SJCRH30 (cell line): ENCODE measurements at places on chromosomes 1 and 21. TPM values are rescaled to one million over a fixed set of nuclear protein-coding genes. Genes with fewer than 3 reads are reported as not detected.

GRCh38 chr1:242674951-242675645 is 150.6 kb upstream of the PLD5 start:
- no peak overlapping the region for H3K27ac ChIP-seq
- no peaks in the 10 kb centered on the region for H3K27me3 ChIP-seq
- no peak overlapping the region for H3K4me3 ChIP-seq
- no peaks in the 10 kb centered on the region for H3K36me3 ChIP-seq
- H3K4me1 ChIP-seq, result no peaks in the 10 kb centered on the region

- no peak overlapping the region for H3K27ac ChIP-seq
- H3K4me1 ChIP-seq, result no peaks in the 10 kb centered on the region
- peaks cover 26% of the 10 kb centered on the region for H3K27me3 ChIP-seq
- DNase-seq, result no peak
Measured at GRCh38 chr1:4166713-4167112, 266.6 kb upstream of the C1orf174 start.

DNA sequence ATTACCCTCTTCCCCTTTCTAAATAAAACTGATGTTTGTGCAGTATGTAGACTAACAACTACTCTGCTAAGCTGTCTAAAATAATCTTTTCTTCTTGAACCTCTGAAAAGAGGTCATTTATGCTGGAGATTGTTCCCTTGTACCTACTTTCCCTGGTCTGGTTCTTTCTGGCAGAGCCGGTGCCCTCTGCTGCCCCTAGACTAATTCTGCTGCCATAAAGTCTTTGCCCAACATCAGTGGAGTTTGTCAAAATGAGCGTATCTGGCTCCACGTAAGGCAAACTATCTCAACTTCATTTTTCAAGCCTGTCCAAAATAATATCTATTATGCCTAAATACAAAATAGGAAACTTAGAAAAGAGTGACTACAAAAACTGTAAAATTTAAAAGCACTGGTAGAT is 30.9 kb upstream of the ANGPTL7 start:
- H3K4me1 ChIP-seq, result no peaks in the 10 kb centered on the region
- peaks cover 43% of the 10 kb centered on the region for H3K36me3 ChIP-seq
- H3K27ac ChIP-seq, result no peak overlapping the region
- no peak for DNase-seq
- no peak overlapping the region for H3K4me3 ChIP-seq

DNA sequence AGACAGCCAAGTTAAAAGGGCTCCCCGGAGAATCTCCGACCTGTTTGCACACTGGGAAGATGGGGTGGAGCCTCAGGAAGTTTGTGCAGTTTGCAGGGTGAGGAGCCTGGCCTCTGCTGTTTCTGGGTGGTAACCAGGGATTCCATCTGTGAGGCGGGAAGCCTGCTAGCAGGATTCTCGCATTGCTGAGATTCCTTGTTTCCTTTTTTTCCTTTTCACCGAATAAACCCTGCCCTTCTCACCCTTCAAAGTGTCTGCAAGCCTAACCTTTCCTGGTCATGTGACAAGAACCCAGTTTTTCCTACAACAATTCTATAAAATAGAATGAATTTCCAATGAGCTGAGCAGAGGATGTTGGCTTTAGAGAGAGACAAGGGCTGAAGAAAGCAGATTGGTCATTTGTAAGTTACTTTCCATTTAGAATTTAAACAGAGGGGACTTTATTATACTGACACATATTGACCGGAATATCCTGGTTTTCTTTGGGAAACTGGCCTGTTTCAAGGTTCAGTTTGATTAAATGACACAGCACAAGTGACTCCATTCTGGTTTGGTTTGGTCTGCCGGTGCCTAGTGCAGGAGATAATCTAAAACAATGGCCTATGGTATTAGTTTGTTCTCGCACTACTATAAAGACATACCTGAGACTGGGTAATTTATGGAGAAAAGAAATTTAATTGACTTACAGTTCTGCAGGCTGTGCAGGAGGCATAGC is 48.7 kb upstream of the DNAH14 start:
- H3K27me3 ChIP-seq, result no peaks in the 10 kb centered on the region
- H3K27ac ChIP-seq, result no peak overlapping the region
- peak; percentile 27 for DNase-seq
- no peak overlapping the region for H3K4me3 ChIP-seq
- H3K36me3 ChIP-seq, result no peaks in the 10 kb centered on the region
- peaks cover 15% of the 10 kb centered on the region for H3K4me1 ChIP-seq

DNA sequence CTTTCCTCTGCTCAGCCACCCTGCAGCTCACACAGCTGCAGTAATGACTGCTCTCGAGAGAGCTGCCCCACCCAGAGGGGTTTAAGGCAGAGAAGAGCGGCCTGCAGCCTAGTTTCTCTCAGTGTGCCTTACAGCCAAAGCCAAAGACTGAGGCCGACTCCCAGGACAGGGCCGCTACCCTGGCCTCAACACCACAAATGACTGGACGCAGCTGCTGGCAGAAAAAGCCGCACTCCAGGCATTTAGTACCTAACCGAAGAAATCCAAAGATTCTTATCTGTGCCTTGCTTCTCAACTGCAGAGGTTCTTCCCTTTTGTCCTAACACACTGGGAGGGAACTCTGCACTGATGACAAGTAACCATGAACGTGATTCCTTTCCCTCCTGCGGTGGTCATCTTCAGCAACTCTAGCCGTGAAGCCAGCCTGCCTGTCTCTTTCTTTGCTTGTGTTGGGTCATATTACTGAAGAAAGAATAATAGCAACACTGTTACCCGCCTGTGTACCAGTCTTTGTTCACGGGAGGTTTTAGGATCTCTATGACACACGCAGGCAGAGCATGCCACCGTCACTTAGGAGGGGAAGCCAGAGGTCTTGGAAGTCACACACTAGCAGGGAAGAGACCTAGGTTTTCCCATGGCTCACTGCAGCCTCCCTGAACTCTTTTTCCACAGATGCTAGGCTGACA is 202.7 kb downstream of the RHOU start:
- H3K4me3 ChIP-seq, result peak overlapping the region; percentile 13
- H3K36me3 ChIP-seq, result no peaks in the 10 kb centered on the region
- peak; percentile 85 for DNase-seq
- H3K27me3 ChIP-seq, result no peaks in the 10 kb centered on the region
- H3K27ac ChIP-seq, result peak overlapping the region; percentile 47

DNA sequence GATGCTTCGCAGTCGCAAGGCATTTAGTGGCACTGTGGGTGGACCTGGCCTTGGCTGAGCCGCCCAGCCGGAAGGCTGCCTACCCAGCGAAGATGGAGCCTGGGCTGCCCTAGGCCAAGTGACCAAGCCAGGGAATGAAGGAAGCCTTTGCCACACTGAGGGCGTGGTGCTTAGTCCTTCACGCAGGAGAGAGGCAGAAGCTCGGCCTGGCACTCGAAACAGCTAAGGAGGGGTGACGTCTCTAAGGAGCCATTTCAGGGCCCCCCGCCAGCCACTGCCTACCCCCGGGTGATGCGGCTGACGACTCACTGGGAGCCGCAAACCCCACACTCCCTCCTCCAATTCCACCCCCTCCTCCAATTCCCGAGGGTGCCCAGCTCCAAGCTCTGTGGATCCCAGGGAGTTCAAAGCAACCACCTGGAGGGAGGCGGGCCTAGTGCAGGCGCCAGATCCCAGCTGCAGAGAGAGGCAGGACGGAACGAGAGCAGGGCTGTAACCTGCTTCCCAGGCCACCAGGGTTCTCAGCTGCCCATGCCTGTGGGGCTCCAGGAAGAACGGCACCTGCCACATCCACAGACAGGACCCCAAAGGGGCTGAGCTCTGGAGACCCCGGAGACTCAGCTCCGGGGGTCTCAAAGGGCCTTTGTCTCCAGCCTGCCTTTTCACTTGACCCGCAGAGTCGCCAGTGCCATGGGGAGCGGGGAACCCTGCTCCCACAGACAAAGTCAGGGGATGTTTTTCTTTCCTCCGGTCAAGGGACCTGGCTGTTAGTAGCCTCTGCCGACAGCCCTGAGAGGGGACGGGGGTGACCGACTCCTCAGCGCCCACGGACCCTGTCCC is 75.8 kb downstream of the ARHGEF16 start:
- no peak overlapping the region for H3K27ac ChIP-seq
- no peak for DNase-seq
- H3K36me3 ChIP-seq, result no peaks in the 10 kb centered on the region
- H3K4me1 ChIP-seq, result peaks cover 23% of the 10 kb centered on the region
- peak overlapping the region; percentile 40; the same call in 1 of the 2 replicates for H3K4me3 ChIP-seq

GRCh38 chr1:6343506-6344405 is 49.8 kb downstream of the ACOT7 start:
- H3K27me3 ChIP-seq, result no peaks in the 10 kb centered on the region
- no peak overlapping the region for H3K4me3 ChIP-seq
- peaks cover 13% of the 10 kb centered on the region for H3K4me1 ChIP-seq
- DNase-seq, result peak; percentile 95

- no peaks in the 10 kb centered on the region for H3K27me3 ChIP-seq
- peaks cover 31% of the 10 kb centered on the region for H3K36me3 ChIP-seq
- H3K4me3 ChIP-seq, result no peak overlapping the region
- no peak overlapping the region for H3K27ac ChIP-seq
- DNase-seq, result no peak
Measured at GRCh38 chr1:201647722-201648065, 108.8 kb downstream of the NAV1 start.

DNA sequence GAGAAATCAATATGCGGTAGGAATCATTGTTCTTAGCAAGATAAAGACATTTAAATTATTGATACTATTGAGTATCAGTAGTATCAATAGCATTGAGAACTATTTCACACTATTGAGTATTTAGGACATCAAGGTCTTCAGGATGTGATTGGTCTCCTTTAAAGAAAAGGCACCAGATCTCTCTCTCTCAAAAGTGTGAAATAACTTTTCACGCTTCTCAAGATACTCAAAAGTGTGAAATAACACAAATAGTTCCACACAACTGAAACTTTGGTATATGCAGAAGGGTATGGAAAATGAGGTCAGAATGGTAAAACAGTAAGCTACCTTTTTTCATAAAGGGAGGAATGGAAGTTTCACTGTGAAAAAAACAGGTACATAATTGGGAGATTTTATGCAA is 6.7 kb upstream of the PYHIN1 start:
- no peaks in the 10 kb centered on the region for H3K4me1 ChIP-seq
- no peak for DNase-seq
- no peak overlapping the region for H3K4me3 ChIP-seq
- H3K36me3 ChIP-seq, result no peaks in the 10 kb centered on the region

DNA sequence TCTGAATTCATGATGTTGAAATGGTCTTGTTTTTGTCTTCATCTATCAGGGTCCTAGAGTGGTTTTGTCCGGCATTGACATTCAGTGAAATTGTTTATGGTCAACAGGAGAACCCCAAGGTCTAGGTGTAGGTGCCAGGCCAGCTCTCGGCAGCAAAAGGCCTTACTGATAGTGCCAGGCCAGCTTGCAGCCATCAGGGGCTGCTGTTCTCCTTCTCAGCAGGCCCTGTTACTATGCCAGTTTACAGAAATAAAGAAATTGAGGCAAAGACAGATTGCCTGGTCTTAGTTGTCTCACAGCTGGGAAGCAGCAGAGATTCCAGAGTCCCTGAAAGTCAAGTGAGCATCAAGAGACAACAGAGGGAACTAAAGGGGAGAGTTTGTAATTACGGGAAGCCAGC is 12.0 kb downstream of the HMGB4 start:
- H3K36me3 ChIP-seq, result no peaks in the 10 kb centered on the region
- no peaks in the 10 kb centered on the region for H3K4me1 ChIP-seq

DNA sequence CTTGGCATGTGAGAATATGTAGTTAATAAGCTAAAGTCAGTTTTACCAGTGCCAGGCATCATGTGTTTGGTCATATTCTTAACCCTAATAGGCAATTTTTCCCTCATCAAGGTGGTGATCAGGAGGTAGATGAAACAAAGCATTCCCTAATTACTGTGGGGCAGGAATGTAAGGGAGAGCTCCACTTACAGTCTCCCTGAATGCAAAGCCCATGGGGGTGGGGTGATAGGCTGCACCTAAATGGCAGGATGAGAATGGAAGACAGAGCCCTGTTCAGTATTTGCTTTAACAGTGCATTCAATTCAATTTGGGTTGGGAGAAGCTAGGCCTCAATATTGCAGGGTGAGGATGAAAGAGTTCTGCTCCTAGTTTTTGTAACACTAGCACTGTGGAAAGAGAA is 23.4 kb downstream of the ZNF678 start:
- DNase-seq, result no peak
- no peaks in the 10 kb centered on the region for H3K27me3 ChIP-seq
- H3K27ac ChIP-seq, result no peak overlapping the region
- H3K36me3 ChIP-seq, result peaks cover 18% of the 10 kb centered on the region

DNA sequence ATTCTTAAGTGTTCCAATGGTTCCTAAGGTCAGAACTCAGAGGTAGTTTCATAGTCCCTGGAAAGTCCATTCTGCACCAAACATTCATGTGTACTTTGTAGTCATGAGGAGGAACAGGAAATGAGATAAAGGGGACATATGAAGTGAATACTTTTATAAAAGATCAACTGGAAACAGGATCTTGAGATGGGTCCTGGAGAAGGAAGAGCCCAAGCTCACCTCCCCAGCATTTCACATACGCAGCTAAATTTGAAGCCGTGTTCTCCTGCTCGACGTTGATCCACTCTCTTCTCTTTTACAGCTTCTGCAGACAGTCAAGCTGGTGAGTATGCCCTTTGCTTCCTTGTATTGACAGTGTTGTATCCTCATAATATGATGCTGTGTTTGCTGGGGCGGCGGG is 429 bp downstream of the FCGR2A start:
- no peaks in the 10 kb centered on the region for H3K27me3 ChIP-seq
- H3K4me3 ChIP-seq, result no peak overlapping the region
- no peak for DNase-seq
- no peaks in the 10 kb centered on the region for H3K36me3 ChIP-seq

GRCh38 chr21:25330266-25330665 is 277.0 kb downstream of the MRPL39 start:
- H3K36me3 ChIP-seq, result no peaks in the 10 kb centered on the region
- no peaks in the 10 kb centered on the region; the same call in 1 of the 2 replicates for H3K27me3 ChIP-seq
- H3K4me3 ChIP-seq, result no peak overlapping the region
- no peak overlapping the region for H3K27ac ChIP-seq
- no peaks in the 10 kb centered on the region for H3K4me1 ChIP-seq

DNA sequence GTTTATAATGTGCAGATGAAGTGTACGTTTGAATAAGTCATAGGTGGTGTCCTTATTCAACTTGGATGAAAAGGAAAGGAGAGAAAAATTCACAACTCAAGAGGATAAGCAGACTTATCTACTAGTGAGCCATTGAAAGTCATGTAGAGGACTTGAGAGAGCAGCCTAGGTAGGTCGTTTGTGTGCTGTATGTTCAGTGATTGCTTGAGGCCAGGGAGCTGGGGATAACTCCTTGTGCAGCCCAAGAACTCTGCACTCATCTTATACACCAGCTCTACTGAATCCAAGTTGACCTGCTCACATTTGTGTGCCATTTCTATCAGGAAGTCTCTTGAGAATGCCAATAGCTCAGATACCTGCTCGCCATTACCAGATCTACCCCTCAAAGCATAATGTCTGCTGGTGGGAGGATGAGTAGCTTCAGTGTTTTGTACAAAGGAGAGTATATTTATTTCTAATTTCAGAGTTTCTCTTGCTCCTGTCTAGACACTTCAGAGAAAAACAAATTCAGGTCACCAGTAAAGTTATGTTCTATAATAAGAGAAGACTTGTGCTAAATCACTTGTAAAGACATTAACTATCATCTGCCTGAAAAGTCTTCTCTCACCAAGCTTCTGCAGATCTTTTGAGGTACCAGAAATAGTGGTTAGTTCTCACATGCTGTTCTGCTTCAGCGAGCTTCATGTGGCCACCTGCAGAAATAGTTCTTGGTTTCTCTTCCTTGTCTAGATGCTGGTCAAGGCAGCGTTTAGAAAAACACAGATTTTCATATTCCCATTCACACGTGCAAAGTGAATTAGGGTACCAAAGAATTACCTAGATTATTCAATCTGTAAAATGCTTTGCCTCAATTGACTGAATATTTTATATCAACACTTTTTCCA is 10.8 kb downstream of the S1PR1 start:
- no peaks in the 10 kb centered on the region for H3K27me3 ChIP-seq
- no peak for DNase-seq
- H3K4me3 ChIP-seq, result no peak overlapping the region
- no peaks in the 10 kb centered on the region for H3K36me3 ChIP-seq
- no peak overlapping the region for H3K27ac ChIP-seq
- H3K4me1 ChIP-seq, result no peaks in the 10 kb centered on the region

TNFRSF1B gene
- total RNA-seq, result 6.8 and 7.0 TPM in 2 replicates

DIO1 gene
- not detected in 2 replicates for total RNA-seq

RIPPLY3 gene
- not detected in 2 replicates for total RNA-seq

SH3BGR gene
- 8.3 and 9.6 TPM in 2 replicates for total RNA-seq

KRTAP20-4 gene
- not detected in 2 replicates for total RNA-seq
